Neural progenitor cell (in vitro differentiated cells): ENCODE measurements at places on chromosomes 12 and 14.

DNA sequence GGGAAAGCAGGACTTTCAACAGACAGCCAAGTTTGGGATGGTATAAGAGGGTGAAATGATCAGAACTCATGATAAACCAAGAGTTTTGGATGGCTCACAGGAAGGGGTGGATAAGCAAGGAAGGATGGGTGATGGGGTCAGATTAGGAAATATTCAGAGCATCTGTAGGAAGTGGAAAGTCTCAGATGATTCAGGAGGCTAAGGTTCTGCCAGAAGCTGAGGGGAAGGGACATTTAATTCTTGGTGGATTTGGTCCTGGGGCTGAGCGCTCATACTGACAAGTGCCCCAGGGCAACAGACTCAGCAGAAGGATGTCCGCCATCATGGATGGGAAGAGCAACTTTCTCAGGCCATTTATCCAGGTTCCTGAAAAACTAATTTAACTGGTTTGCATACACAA is 28.4 kb upstream of the BDKRB2 start:
- H3K27ac ChIP-seq: no peak overlapping the region
- H3K4me3 ChIP-seq: no peak overlapping the region
- H3K4me1 ChIP-seq: no peaks in the 10 kb centered on the region

GRCh38 chr12:49959685-49960473 is 1.8 kb upstream of the AQP5 start:
- H3K27me3 ChIP-seq: peaks cover 94% of the 10 kb centered on the region
- DNase-seq: peak; percentile 90
- peak overlapping the region; percentile 15 for H3K4me3 ChIP-seq
- no peak overlapping the region for H3K27ac ChIP-seq
- peaks cover 37% of the 10 kb centered on the region for H3K4me1 ChIP-seq

GRCh38 chr12:3125674-3126073 is 48.5 kb downstream of the TSPAN9 start:
- peaks cover 3% of the 10 kb centered on the region for H3K4me1 ChIP-seq
- H3K36me3 ChIP-seq: no peaks in the 10 kb centered on the region
- no peak overlapping the region for H3K4me3 ChIP-seq

- no peak overlapping the region for H3K4me3 ChIP-seq
- no peaks in the 10 kb centered on the region for H3K4me1 ChIP-seq
- no peaks in the 10 kb centered on the region for H3K36me3 ChIP-seq
- DNase-seq: peak; percentile 2
- no peak overlapping the region for H3K27ac ChIP-seq
Measured at GRCh38 chr12:87847147-87847546, 182.1 kb downstream of the C12orf50 start.

DNA sequence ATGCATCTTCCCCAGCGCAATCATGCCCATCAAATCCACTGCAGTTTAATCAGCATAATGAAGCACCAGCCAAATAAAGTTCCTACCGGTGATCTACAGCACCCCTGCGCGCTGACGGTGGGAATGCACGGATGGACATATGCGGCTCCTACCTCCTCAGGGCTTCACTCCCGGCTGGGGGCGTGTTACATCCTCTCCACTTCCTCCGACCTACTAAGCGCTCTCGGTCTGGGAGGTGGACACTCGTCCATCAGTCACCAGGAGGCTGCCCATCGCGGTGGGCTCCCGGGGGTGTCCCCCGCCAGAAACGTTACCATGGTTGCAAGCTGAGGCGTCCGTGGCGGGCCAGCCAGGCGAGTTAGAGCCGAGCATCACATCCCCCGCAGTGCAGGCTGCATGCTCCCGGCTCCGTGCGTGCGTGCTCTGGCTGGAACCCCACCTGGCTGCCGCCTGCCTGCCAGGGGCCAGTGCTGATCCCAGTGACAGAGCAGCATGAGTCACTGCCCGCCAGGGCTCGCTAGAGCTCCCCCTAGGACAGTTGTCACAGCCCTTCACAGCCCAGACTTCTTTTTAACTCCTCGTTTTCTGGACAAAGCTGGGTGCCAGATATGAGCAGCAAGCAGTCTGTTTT is 73.0 kb downstream of the CIT start:
- peaks cover 15% of the 10 kb centered on the region for H3K4me1 ChIP-seq
- H3K36me3 ChIP-seq: peaks cover 8% of the 10 kb centered on the region
- H3K27ac ChIP-seq: no peak overlapping the region
- no peaks in the 10 kb centered on the region for H3K27me3 ChIP-seq
- DNase-seq: peak; percentile 90
- peak overlapping the region; percentile 46 for H3K4me3 ChIP-seq
